ENCODE measurements at places on chromosomes 3 and 15. TPM values are rescaled to one million over a fixed set of nuclear protein-coding genes. Genes with fewer than 3 reads are reported as not detected.

DNA sequence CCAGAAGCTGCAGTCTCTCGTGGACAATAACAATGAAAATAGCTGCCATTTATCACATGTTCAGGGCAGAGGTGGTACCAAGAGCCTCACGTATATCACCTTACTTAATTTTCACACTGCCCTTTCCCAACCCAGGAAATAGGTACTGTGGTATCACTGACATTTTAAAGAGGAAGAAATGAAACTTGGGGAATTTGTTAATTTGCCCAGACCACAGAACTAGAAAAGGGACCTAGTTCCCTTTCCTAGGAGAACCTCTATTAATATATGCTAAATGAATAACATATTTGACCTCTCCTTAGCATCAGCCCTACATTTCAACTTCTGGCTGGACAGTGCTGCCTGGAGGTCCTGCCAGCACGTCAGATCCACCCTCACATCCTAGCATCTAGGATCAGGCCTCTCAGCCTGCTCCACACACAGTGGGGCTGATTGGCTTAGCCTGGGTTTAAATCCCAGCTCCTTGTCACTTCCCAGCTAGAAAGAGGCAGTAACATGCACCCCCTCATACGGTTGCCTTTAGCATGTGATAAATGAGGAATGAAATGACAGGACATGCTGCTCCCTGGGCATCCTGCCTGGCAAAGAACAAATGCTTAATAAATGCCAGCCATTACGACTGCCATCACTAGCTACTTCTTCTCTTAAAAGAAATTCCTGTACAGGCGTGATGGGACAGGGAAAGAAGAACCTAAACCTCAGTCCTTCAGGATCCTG is 95.1 kb upstream of the TNFAIP8L3 start:
- no peak overlapping the region for H3K27ac ChIP-seq
- DNase-seq = no peak
- H3K4me3 ChIP-seq = no peak overlapping the region
- no peaks in the 10 kb centered on the region for H3K4me1 ChIP-seq
- H3K36me3 ChIP-seq = no peaks in the 10 kb centered on the region

GRCh38 chr3:10265833-10266232 is 17.6 kb downstream of the TATDN2 start:
- H3K36me3 ChIP-seq = peaks cover 24% of the 10 kb centered on the region
- no peaks in the 10 kb centered on the region for H3K27me3 ChIP-seq
- no peak for DNase-seq
- H3K4me1 ChIP-seq = peaks cover 70% of the 10 kb centered on the region
- H3K27ac ChIP-seq = no peak overlapping the region

DNA sequence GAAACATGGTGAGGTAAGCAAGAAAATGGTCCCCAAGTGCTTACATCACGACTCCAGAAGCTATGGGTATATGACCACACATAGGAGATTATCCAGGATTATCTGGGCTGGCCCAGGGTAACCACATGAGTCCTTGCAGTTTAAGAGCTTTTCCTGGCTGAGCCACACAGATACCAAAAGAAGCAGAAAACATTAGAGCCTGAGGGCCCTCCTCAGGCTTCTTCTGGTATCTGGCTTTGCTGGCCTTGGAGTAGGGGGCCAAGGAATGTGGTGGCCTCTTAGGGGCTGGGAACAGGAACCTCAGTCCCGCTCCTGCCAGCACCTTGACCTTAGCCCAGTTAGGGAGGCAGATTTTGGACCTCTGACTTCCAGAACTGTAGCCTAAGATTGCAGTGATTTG is 259.1 kb downstream of the KCNMB2 start:
- H3K27ac ChIP-seq = no peak overlapping the region
- no peaks in the 10 kb centered on the region for H3K36me3 ChIP-seq
- no peak for DNase-seq
- H3K4me3 ChIP-seq = no peak overlapping the region
- H3K27me3 ChIP-seq = no peaks in the 10 kb centered on the region

GRCh38 chr15:86916671-86917360 is 837.1 kb downstream of the AGBL1 start:
- no peak for DNase-seq
- no peaks in the 10 kb centered on the region for H3K4me1 ChIP-seq
- no peaks in the 10 kb centered on the region for H3K36me3 ChIP-seq
- no peak overlapping the region for H3K4me3 ChIP-seq
- no peaks in the 10 kb centered on the region for H3K27me3 ChIP-seq
- H3K27ac ChIP-seq = no peak overlapping the region

Gene PLA2G4E
- not detected for total RNA-seq

Gene SKOR1
- total RNA-seq = 0.15 TPM

Gene ASB14
- total RNA-seq = not detected

Measured in CD8-positive, alpha-beta memory T cell (primary cell).